PC-3 (cell line): ENCODE measurements at places on chromosomes 6 and 20. TPM values are rescaled to one million over a fixed set of nuclear protein-coding genes. Genes with fewer than 3 reads are reported as not detected.

PRSS35 gene
- 1.7 and 3.2 TPM in 2 replicates for total RNA-seq

DUSP15 gene
- total RNA-seq: not detected in 2 replicates

SNPH gene
- 21.4 and 24.9 TPM in 2 replicates for total RNA-seq

- DNase-seq: peak; percentile 63
Measured at GRCh38 chr20:13325033-13325432, 104.0 kb downstream of the ISM1 start.

- DNase-seq: no peak
Measured at GRCh38 chr6:33769248-33769821, 19.6 kb downstream of the LEMD2 start.

GRCh38 chr6:148193063-148193680 is 149.5 kb upstream of the SASH1 start:
- DNase-seq: peak; percentile 72

DNA sequence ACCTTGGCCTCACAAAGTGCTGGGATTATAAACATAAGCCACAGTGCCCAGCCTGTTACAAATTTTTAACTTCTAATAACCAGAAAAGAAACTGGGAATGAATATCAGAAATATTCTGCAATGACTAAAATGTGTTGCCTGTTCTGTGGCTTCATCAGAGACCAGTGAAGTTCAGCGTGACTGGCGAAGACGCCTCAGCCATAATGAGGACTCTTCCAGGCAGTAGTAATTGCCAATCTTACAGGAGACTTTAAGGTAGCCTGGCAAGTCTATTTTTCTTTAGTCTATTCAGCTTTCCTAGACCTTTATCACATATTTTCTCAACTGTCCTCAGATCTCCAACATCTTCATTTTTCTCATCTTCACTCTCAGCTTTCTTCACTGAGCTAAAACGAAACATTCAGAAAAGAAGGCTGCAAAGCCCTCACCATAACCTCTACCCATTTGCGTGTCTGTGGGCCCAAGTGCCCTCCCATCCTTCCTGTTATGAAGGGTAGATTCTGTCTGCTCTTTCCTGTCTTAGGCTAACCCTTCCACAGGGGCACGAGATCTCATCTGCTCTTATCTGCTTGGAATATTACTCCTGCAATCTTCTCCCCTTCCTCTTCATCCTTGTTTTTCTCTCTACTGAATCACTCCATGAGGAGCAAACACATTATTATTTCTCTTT is 42.0 kb upstream of the OLIG3 start:
- DNase-seq: no peak

DNA sequence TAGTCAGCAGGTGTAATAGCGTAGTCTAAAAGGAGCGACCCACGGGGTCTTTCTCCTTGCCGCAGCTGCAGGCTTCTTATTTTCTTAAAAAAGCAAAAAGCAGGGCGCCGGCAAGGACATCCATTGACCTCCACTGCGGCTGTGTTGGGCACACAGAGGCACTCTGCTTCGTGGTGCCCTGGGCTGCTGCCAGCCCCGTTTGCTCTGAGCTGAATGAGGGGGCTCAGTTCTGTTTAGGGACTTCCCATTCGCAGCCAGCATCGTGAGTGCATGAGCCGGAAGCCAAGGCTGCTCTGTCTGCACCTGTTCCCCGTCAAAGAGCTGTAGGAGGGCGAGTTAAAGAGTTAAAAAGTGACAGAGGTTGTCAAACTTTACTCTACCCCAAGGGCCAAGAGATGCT is 1.7 kb upstream of the SLC22A2 start:
- no peak for DNase-seq

- DNase-seq: no peak
Measured at GRCh38 chr20:57759724-57760123, 49.9 kb upstream of the PMEPA1 start.

DNA sequence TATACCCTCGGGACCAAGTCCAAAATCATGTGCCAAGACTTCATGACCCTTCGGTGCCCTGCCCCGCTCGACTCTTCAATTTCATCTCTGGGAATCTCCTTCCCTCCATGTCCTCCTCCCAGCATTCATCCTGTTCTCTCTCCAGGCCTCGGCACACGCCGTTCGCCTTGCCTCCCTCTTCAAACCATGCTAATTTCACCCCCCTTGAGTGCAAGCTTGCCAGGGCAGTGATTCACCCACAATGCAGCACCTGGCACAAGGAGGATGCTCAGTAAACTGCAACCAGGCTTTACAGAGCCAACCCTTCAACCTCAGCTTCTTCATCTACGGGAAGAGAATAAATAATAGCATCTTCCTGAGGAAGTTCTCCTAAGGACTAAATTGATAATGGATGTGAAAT is 4.1 kb downstream of the KCNS1 start:
- DNase-seq: no peak

DNA sequence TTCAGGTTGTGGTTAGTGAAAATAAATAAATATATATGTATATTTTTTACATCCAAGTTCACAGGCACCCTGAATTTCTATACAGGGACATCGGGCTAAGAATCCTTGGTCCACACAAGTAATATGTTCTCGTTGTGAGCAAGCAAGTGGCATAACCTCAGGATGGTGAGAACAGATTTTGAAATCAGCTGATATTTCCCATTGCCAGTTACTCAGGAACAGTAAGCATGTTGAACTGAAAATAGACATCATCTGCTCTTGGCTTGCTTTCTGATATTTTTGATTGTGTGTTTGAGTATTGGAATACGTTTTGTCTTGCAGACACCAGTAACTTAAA is 87.7 kb downstream of the TRMT6 start:
- no peak for DNase-seq

DNA sequence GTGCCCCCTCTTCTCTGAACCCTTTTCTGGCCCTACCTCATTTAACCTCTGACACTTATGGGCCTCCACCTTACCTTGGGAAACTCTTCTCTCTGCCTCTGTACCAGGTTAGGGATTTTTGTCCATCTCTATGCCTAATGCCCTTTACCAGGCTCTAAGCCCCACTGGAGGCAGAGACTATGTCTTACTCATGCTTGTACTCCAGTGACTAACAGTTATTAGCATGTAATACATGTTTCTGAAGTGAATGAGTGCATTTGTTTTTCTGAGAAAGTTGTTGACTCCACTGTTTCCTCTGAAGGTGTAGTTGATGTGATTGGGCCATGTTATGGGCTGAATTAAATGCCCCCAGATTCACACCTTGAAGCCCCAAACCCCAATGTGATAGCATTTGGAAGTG is 234.3 kb downstream of the PACRG start:
- DNase-seq: no peak

DNA sequence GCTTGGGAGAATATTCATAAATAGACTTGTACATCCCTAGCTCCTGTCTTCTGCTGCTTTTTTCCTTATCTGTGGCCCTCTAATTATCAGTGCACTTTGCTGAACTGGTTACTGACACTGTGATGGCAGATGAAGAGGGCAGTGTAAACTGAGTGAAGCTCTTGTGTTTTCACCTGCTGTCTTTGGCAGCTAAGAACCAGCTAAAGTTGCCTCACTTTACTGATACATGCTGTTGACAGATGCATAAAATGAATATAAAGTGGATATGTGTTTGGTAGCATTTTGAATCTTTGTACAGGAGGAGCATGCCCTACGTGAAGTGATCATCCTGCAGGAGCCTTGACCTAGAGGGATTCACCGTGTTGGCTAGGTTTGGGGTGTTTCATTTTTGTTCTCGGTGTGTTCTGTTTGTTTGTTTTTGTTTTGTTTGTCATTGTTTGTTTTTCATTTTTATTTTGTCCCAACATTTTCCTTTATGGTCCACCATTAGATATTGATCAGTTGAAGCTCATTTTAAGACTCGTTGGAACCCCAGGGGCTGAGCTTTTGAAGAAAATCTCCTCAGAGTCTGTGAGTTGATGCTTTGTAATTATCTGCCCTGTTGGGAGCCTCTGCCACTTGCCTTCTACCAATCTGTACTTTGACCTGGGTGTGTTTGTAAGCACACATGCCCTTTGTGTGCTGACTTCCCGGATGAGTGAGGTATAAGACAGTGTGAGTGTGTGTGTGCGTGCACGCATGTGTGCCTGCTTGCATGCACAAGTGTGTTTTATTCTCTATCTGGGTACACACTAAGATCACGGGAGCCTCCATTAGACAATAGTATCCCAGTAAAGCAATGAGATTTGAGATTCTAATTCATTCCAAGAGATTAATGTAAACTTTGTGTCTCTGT is 34.6 kb upstream of the MAPK13 start:
- DNase-seq: no peak

DNA sequence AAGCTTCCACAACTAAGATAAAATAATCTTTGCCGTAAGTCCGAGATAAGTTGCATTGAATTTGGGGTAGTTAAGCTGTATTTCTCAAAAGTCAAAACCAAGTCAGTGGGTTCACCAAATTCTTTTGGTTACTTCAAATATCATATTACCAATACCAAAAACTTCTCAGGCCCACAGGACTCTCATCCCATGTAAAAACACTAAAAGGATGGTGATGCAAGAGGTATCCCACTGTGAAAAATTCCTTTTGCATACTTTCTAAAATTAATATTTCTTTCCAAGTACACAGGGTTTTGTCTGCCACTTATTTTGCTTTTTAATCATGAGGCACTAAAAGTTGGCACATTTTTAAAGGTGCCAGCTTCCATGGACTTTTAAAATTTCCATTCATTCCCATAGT is 151.3 kb downstream of the GJA10 start:
- DNase-seq: no peak

- no peak for DNase-seq
Measured at GRCh38 chr6:147561726-147562125, 53.2 kb downstream of the SAMD5 start.
